ENCODE measurements at places on chromosomes 13 and 19.

GRCh38 chr13:91086936-91087716 is 260.4 kb upstream of the MIR17HG start:
- no peak for DNase-seq

DNA sequence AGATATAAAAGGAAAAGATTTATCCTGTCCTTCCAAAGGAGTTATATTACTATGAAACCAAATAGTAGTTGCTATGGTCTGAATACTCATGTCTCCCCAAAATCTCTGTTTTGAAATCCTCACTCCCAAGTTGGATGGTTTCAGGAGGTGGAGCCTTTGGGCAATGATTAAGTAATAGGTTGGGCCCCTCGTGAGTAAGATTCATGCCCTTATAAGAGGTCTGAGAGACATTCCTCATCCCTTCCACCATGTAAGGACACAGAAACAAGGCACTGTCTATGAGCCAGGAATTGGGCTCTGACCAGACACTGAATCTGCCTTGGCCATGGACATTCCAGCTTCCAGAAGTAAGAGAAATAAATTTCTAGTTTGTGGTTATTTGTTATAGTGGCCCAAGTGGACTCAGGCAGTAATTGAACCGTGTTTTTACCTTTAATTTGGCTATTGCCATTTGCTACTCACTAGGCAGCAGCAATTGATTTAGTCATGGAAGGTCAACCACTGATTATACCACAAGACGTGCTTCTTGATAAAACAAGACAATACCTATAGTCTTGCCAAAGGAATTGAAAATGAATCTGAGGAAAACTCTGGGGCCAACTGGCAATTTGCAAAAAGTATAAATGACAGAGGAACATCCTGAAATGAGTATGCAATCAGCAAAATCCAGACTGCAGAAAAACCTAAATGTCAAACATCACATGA is 717.4 kb upstream of the SPRY2 start:
- no peak for DNase-seq

DNA sequence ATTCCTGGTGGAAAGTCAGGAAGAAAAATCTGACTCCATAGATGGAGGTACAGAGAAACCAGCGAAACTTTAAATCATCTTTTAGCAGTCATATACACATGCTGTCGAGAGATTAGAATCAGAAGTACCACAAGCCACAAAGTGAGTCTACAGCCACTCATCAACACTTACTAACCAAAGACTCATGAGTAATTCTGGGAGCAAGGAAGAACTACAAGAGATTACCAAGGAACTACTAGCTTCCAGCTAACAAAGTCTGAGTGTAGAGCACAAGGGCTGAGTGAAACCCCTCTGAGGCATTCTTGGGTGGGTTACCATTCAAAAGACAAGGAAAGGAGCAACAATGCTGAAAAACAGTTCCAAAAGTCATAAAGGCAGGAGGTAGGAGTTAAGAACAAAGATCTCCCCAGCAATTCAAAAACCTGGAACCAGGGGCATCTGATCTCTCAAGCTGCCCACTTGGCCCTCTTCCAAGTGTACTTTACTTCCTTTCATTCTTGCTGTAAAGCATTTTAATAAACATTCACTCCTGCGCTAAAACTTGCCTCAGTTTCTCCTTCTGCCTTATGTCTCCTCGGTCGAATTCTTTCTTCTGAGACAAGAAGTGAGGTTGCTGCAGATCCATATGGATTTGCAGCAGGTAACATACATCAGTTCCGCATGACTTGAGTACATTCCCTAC is 13.0 kb downstream of the RBM26 start:
- DNase-seq = no peak

DNA sequence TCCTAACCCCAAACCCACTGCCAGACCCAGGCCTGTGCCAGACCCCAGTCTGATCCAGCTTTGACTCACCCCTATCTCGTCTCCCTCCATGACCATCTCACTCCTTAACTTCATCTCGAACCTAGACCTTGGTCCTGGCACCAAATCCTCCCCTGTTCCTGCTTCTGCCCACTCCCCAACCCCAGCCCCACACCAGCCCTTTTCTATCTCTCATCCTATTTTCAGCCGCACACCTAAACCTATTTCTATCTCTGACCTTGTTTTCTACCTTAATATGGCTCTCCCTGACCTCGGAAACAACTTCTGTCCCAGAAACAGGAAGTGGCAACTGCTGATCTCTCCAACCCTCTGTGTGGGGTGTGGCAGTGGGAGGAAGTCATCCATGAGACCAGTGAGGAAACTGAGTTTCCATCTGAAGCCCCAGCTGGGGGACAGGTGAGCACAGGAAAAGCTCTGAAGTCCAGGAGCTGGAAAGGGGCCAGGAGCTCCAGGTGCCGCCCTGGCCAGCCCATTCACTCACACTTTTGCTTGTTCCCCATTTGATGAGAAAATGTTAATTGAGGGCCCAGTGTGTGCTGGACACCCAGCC is 13.7 kb downstream of the PTH2 start:
- DNase-seq = no peak

DNA sequence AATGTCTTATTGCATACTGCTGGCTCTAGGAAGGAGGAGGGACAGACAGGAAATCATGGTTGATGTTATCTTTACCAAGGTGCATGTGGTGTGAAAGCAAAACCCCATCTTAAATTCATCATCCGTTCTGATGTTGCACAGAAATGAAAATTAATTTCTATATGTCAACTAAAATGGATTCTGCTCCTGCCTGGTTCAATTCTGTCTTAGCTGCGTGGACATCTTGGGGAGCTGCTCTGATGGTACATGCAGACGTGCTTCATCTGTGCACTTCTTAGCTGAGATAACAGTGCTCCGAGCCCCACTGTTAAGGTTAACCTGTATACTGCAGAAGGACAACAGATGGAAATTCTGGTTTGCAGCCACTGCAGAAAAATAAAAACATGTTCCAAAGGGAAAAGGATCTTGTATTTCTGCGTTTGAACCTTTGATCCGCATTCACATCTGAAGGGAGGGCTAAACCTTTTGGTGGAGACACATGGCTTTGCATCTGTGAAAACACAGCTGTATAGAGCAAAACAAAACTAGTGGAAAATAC is 155.6 kb downstream of the TM9SF2 start:
- no peak for DNase-seq

DNA sequence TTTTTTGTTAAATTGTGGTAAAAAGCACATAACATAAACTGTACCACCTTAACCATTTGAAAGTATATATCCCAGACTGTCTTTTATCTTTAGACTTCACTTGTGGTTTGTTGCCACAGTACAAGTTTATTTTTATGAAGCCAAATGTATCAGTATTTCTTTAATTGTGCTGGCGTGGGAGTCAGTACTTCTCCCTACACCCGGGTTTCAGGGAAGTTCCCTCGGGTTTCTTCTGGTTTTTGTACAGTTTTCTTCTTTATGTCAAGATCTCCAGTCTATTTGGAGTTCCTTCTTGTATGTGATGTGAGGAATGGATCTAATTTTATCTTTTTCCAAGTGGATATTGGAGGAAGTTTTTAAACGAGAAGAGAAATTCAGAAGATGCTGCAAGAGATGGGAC is 20.5 kb downstream of the CCDC8 start:
- DNase-seq = no peak

GRCh38 chr19:14203177-14203576 is 2.8 kb downstream of the ADGRL1 start:
- no peak for DNase-seq

DNA sequence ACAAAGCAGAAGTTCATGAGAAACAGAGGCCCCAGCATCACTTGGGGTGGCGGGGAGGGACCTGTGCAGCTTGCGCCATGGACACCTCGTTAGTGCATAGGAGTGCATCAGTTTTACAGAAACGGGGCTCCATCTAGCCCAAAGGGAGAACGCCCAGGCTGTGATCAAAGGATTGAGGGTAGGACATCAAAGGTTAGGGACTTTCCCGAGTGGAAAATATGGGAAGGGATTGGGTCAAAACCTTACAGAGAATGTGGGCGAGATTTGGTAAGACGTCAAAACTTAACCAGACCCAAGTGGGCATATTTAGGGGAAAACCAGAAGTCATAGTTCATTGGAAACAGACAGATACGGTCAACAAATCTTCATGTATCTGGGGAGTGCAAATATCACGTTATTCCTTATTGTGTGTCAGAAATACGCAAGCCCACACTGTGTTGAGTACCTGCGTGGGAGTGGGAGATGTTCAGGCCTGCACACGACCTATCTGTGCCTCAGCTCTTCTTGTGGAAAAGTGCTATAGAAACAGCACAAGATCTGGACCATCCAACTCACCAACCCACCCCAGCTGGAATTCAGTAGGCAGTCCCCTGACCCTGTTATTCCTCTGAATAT is 9.4 kb upstream of the GRAMD1A start:
- DNase-seq = no peak

DNA sequence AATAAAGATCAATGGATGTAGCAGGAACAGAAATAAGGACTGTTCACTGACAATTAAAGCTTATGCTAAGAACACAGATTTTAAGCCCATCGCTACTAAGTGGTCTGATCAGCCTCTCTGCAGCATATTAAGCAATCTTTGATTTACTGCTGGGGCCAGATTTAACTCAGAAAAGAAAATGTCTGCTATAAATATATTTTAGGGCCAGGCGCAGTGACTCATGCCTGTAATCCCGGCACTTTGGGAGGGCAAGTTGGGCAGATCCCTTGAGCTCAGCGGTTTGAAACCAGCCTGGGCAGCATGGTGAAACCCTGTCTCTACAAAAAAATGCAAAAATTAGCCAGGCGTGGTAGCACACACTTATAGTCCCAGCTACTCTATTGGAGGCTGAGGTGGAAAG is 43.0 kb downstream of the METTL21C start:
- DNase-seq = no peak

DNA sequence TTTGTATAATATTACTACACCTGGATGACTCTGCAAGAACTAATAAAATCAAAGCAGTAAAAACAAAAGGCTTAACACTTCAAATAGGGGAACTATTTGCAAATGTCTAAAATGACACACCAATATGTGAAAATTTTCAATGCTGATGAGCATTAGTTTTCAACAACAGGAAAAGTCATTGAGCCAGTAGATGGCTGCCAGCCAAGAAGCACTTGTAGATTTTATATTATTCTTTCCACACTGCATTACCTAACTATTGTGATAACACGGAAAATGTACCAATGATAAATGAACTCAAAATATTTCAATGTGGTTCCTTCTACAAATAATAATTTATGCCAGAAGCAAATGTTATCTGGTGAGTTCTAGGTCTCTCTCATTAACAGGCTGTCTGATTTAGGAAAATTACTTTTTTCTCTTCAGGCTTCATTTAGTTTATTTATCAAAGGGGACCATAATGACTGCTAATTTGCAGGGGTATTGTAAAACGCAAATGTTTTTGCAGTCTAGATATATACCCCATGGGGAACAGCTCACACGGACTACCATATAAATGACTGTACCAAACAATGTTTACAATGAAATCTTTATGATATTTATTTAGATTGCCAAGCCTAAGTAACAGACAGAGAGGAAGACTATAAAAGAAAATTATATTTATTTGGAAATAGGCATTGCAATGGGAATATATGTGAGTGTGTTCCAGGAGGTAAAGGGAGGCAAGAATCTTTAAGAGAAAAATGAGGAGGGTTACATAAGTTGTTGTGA is 407.8 kb downstream of the LIG4 start:
- peak; percentile 84 for DNase-seq

- no peak for DNase-seq
Measured at GRCh38 chr13:76878043-76878442, 8.2 kb downstream of the KCTD12 start.
